ENCODE measurements at places on chromosomes 3 and 15.
A peak's percentile ranks its signal among the peaks of the same experiment; 100 is the strongest.

DNA sequence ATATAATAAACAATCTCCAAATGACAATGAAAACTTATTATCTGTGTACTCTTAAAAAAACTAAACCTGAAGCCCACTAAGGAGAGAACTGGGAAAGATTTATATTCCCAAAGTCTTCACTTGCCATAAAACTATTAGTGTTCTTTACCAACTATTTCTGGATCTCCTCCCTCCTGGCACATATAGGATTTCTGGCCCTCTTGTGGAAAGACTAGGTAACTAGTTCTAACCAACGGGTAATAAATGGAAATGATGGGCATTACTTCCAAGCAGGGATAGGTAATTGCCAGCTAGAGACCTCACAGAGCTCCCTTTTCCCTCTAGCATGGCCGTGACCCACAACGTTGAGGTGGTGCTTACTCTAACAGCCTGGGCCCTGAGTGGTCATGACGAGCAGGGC, 110.1 kb downstream of the DNAH12 start:
- no peaks in the 10 kb centered on the region for H3K36me3 ChIP-seq
- no peak overlapping the region for H3K4me3 ChIP-seq
- no peak overlapping the region for H3K27ac ChIP-seq
- DNase-seq, result no peak

- no peak overlapping the region for H3K27ac ChIP-seq
- peaks cover 12% of the 10 kb centered on the region for H3K4me1 ChIP-seq
- H3K4me3 ChIP-seq, result no peak overlapping the region
- H3K36me3 ChIP-seq, result no peaks in the 10 kb centered on the region
- no peaks in the 10 kb centered on the region for H3K27me3 ChIP-seq
Observed at GRCh38 chr3:187845826-187846225, 100.6 kb upstream of the BCL6 start.

DNA sequence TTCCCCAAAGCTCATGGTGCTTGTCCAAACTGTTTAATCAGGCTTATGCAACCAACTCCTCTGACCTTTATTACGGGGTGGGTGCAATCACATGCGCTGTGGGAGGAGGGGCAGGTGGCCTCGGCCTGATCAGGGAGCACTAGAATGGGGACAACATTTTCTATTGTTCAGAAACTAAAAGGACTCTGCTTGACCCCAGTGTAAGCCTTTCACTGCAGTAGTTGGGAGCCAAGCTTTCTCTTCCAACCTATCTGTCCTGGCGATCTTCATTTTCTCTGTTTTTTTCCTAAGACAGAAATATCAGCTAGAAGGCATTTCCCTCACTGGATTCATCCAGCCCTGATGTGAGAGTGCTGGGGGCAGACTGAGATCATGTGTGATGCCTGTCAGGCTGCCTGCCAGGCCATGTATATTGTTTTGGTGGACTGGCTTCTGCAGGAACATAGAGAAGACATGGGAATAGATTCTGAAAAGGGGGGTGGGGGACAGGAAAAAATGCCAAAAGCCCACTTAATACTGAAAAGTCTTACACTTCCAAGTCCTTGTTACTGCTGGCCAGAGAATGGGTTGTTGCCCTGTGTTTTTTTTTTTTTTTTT, 627.0 kb upstream of the TBL1XR1 start:
- no peak overlapping the region for H3K27ac ChIP-seq
- H3K27me3 ChIP-seq, result no peaks in the 10 kb centered on the region
- H3K4me1 ChIP-seq, result peaks cover 9% of the 10 kb centered on the region
- H3K36me3 ChIP-seq, result no peaks in the 10 kb centered on the region

DNA sequence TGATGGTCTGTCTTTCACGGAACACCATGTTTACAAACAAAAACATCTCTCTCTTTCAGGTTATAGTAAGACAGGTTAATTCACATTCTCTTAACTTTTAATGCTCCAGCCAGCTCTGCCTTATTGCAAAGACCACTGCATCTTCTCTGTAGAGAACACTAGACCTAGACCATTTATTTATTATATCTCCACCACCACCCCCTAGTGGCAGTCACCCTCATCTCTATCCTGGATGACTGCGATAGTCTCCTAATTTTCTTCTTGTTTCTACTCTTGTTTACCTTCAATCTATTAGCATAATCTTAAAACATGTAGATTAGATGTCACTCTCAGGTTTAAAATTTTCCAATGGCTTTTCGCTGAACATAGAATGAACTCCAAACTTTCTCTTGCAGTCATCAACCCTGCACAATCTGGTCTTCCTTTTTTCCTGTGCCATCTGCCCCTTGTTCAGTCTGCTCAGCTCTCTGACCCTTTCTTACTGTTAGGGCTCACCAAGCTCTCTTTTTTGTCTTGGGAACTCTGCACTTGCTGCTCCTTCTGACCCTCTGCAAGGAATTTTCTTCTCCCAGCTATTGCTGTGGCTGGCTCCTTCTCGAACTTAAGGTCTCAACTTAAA, 155.6 kb downstream of the SQOR start:
- no peak overlapping the region for H3K27ac ChIP-seq
- peaks cover 8% of the 10 kb centered on the region for H3K27me3 ChIP-seq
- no peaks in the 10 kb centered on the region for H3K4me1 ChIP-seq
- H3K36me3 ChIP-seq, result no peaks in the 10 kb centered on the region
- no peak overlapping the region for H3K4me3 ChIP-seq

DNA sequence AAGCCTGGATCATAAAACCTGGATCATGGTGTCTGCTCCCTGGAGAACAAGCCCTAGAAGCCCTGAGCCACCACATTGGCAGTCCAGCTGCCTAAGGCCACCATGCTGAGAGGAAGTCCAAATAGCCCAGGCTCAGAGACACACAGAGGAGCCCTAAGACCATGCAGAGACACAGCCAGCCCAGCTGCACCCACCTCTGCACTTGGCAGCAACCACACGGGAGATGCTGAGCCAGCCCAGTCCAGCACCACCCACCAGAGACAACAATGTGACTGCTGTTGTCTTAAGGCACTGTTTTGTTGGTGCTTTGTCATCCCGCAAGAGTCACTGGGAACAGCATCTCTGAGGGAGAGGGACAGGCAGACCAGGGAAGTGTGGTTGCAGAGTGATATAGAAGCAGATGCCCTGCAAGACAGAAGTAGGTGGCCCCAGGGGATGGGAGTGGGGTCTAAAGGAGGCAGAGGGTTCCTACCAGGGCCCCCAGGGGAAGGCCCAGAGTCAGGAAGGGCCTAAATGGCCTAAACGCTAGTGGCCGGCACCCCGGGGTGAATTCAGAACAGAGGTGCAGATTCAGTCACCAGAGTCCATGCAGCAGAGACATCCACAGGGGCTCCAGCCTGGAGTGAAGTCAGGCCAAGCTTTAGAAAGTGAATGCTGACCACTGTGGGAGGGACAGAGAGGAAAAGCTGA, 105.4 kb upstream of the PRR20G start:
- no peaks in the 10 kb centered on the region for H3K36me3 ChIP-seq
- no peaks in the 10 kb centered on the region for H3K4me1 ChIP-seq
- H3K27ac ChIP-seq, result no peak overlapping the region

GRCh38 chr3:17678116-17678741, 64.2 kb downstream of the TBC1D5 start:
- no peak for DNase-seq
- H3K27ac ChIP-seq, result no peak overlapping the region
- H3K36me3 ChIP-seq, result no peaks in the 10 kb centered on the region
- H3K4me1 ChIP-seq, result peaks cover 7% of the 10 kb centered on the region
- no peak overlapping the region for H3K4me3 ChIP-seq

GRCh38 chr15:74781431-74782258, at the start of gene CSK:
TSS of gene CSK (plus strand) at chr15:74782080. CDS start at chr15:74798298, 16,218 bp downstream.
- H3K27ac ChIP-seq, result peak within 1 kb of the TSS; percentile 100
- H3K27me3 ChIP-seq, result no peaks in the 10 kb centered on the region
- peaks cover 29% of the 10 kb centered on the region for H3K36me3 ChIP-seq
- H3K4me3 ChIP-seq, result peak within 1 kb of the TSS; percentile 96

- H3K4me1 ChIP-seq, result peaks cover 7% of the 10 kb centered on the region
- no peaks in the 10 kb centered on the region for H3K36me3 ChIP-seq
- DNase-seq, result no peak
- peaks cover 21% of the 10 kb centered on the region for H3K27me3 ChIP-seq
- no peak overlapping the region for H3K27ac ChIP-seq
Observed at GRCh38 chr3:194339356-194339755, 11.8 kb downstream of the CPN2 start.

- no peak for DNase-seq
- no peaks in the 10 kb centered on the region for H3K4me1 ChIP-seq
- H3K4me3 ChIP-seq, result no peak overlapping the region
- no peaks in the 10 kb centered on the region for H3K27me3 ChIP-seq
Observed at GRCh38 chr3:116288485-116288884, 156.8 kb downstream of the LSAMP start.

DNA sequence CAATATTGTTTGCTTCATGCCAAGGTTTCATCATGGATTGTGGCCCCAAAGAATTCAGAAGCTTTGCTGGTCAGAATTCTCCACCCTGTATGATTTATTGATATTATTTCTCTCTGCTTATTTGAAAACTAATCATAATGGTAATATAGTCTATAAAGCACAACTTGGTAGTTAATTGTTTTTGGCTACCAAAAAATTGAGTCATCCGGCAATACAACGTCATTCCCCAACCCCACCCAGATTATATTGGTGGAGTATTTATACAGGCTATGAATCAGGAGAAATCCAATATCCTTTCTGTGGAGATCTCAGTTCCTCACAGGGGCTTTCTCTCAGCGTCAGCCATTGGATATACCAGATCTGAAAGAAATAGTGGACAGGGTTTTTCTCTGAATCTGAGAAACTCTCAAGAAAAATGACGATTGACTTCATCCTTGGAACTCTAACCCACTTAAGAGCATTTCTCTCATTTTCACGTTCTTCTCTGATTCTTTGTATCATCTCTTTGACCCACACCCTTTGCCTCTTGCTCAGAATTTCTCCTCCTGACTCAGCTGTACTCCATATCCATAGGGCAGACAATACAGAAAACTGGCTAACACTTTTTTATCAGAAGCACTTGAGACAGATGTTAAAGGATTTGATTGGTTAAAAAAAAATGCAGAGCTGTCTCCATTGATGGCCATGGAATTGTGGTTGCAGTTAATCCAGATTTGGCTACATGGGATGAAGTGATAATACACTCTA, 1055.8 kb upstream of the CADM2 start:
- no peak overlapping the region for H3K27ac ChIP-seq
- H3K36me3 ChIP-seq, result no peaks in the 10 kb centered on the region
- no peak overlapping the region for H3K4me3 ChIP-seq
- H3K27me3 ChIP-seq, result no peaks in the 10 kb centered on the region
- DNase-seq, result no peak

- H3K27ac ChIP-seq, result peak overlapping the region; percentile 23
- peak overlapping the region; percentile 80 for H3K4me3 ChIP-seq
- DNase-seq, result peak; percentile 32
- peaks cover 62% of the 10 kb centered on the region for H3K27me3 ChIP-seq
Observed at GRCh38 chr3:173395412-173396181, 1.9 kb upstream of the NLGN1 start.

DNA sequence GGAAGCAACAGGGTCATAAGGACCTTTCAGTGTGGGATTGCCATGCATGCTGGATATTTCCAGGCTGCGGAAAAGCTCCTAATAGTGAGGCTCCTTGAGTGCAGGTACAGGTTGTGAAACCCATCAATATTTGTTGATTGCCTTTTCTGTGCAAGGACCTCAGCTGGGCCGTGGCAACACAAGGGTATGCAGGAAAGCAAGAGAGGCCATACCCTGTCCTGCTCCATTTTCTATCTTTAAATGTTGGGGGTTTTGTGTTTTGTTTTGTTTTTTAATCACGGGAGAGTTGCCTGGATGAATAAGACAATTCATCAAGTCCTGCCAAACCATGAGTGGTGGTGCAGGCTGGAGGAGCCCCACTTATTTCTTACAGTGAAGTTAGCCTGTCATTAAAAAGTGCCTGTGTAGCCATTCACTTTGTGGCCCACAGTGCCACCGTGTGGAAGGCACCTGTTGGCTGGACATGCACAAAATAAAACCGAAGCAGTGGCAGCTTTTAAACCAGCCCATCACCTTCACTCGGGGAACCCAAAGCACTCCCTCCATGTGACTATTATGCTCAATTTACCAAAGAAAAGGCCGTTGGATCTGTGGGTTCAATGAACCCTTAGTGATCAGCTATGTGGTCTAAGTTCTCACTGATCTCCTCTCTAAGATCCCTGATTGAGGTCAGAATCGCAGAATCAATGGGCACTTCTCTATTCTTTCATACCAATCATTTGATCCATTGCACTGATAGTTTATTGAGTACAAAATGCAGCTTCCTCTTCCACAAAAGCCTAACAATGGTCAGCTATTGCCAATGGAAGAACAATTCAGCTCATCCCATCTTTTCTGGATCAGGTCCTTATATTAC, 42.2 kb downstream of the CLDN18 start:
- no peaks in the 10 kb centered on the region for H3K4me1 ChIP-seq
- H3K27ac ChIP-seq, result no peak overlapping the region
- no peaks in the 10 kb centered on the region for H3K36me3 ChIP-seq
- DNase-seq, result no peak

GRCh38 chr3:9955067-9955502, 2.9 kb upstream of the PRRT3 start:
- DNase-seq, result no peak
- H3K27me3 ChIP-seq, result no peaks in the 10 kb centered on the region
- no peak overlapping the region for H3K4me3 ChIP-seq
- H3K27ac ChIP-seq, result no peak overlapping the region
- peaks cover 14% of the 10 kb centered on the region for H3K4me1 ChIP-seq

- H3K27me3 ChIP-seq, result no peaks in the 10 kb centered on the region
- peaks cover 33% of the 10 kb centered on the region for H3K4me1 ChIP-seq
- no peak for DNase-seq
- peak overlapping the region; percentile 99 for H3K27ac ChIP-seq
- peaks cover 47% of the 10 kb centered on the region for H3K36me3 ChIP-seq
Observed at GRCh38 chr3:53880396-53881345, 1.3 kb downstream of the ACTR8 start.

DNA sequence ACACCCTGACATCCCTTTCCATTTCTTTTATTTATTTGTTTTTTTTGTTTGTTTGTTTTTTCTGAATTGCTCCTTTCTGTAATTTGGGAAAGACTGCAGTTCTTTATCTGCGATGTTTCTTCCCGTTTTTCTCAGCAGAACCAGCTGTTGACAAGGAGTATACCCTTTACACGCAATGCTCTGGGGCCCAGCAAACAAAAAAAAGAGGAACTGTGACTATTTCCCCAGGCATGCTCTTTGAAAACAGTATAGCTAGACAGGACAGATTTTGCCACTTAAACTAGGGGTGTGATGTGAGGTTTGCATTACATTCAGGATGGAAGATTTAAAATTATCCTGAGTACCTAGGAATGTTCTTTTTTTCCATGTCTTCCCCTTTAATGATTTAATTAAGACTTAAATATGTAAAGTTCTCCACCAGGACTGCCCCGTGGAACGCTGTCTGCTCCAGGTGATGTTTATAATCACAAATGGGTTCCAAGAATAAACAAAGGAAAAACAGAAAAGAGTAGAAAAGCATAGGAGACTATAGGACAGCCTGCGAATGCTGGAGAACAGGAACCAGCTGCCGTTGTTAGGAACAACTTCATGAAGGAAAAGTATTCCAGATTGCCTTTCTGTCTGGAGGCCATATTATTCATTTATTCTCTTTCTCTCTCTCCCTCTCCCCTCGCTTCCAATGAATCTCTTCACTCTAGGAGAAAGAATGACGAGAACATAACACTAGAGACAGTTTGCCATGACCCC, 43.3 kb downstream of the TGFBR2 start:
- H3K4me3 ChIP-seq, result no peak overlapping the region
- peak overlapping the region; percentile 67 for H3K27ac ChIP-seq
- no peaks in the 10 kb centered on the region for H3K27me3 ChIP-seq
- DNase-seq, result no peak
- peaks cover 85% of the 10 kb centered on the region for H3K36me3 ChIP-seq

GRCh38 chr3:59006634-59007517, 42.9 kb downstream of the CFAP20DC start:
- no peaks in the 10 kb centered on the region for H3K4me1 ChIP-seq
- no peaks in the 10 kb centered on the region for H3K36me3 ChIP-seq
- H3K27ac ChIP-seq, result no peak overlapping the region

Measured in activated T-helper 1 cell treated with anti-CD3 and anti-CD28 coated beads, Interleukin-12 subunit alpha, Interleukin-12 subunit beta, Interleukin-2, Interleukin-4 antibody, amounts not matched to agents 30 ng/mL and 10 ng/mL and 1 ng/mL, durations not matched to agents 14 hours and 24 hours and 36 hours (primary cell).